Kidney capillary endothelial cell (primary cell): ENCODE measurements at places on chromosomes 5 and 9.

- DNase-seq: no peak
Measured at GRCh38 chr9:132591751-132592314, 9.4 kb downstream of the BARHL1 start.

DNA sequence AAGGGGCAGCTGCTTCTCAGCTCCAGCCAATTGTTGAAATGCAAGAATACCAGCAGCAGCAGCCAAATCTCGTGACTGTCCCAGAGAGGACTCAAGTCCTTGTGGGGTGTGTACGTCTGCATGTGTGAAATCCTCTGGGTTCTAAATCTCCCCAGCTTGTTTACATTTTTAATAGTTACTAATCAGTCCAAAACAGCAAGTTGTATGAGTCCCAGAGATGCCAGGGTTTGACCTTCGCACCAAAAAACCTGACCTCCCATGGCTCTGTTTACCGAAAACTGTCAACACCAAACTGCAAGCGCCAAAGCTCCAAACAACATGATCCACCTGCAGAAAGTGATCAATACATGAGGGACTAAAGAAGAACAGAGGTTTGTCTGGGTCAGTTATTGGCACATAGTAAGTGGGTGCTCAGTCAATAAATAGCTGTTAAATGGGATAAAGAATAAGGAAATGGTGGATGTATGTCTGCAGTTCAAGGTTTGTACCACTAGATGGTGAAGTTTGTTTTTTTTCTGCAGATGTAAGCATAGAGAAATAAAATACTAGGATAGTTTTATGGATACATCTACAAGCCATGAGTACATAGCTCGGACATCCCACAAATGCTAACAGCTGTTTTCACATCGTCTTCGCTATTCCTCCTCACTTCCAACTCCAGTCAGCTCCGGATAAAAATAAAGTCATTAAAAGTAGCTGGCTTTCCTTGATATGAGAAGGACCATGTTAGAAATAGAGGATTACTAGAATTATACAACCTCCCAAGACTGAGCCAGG, 85.3 kb upstream of the ADRB2 start:
- peak; percentile 65 for DNase-seq

DNA sequence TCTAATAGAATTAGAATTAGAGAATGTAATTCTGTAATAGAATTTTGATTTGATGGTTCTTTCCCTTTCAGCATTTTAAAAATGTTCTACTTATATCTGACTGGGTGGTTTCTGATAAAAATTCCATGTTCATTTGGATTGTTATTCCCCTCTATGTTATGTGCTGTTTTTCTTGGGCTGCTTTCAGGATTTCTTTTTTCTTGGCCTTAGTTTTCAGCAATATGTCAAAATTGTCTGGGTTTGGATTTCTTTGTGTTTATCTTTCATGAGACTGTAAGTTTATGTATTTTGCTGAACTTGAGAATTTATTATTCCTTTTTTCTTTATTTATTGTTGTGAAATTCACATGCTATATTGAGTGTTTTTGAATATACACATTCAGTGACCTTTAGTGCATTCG, 189.1 kb downstream of the RANBP17 start:
- no peak for DNase-seq

DNA sequence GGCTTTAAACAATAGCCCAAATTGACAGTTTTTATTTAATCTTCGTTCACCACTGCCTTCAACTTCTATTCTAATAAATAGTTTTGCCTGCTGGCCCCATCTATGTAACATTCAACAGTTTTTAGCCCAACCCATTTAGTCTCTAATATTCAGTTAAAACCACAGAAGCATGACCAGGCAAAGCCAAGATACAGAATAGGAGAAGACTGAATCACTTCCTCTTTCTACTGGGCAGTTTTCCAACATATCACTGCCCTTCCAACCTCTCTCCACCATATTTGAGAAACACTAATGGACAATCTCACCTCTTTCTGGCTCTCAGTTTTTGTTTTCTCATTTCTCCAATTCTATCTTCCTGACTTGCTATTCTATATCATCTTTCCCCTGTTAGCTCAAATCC, 352.9 kb downstream of the DNAH5 start:
- DNase-seq: peak; percentile 40

DNA sequence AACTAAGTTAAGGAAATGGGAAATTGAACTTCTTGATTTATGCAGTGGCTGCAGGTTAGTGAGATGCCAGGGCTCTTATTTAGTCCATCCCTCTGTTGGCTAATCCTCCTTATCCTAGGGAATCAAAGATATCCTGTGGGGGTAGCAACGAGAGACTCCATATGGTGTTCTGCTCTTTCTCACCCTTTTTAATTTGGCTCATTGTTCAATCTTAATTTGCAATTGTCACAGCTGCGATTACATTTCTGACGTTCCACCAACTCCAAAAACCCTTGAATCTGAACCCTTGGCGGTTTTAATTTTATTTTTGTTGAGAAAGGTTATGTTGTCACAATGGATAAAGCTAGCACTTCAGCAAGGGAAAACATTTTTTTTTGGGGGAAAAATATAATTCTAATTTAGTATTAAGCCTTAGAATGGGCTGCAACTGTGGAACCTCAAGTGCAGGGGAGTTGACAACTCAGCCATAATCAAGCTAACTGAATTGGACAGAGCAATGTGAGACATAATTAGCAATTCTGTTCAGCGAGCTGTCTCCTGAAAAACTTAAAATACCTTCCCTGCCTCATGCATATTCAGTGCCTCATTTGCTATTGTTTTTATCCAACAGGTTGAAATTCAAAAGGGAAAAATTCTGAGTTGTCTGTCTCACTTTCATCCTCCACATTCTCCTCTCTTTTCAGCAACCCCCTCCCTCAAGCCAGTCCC, 91.3 kb downstream of the MAT2B start:
- DNase-seq: no peak

DNA sequence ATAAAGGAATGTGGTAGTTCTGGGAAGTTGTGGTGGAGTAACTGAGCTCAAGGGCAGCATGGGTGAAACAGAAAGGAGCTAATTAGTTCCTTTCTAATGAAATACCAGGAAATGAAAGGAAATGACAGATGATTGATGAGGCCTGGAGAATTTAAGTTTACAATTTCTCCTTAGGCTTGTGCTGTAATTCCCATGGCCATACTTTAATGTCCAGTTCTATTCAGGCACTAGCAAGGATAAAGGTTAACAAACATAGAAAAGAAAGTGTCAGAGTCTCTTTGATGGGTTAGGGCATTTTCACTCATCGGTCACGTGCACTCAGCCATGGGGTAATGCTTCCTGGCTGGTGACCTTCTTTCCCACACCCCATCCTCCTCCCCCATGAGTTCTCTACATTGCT, 70.3 kb downstream of the CTSL start:
- DNase-seq: no peak

GRCh38 chr9:99746406-99746805, 75.3 kb upstream of the NR4A3 start:
- DNase-seq: no peak

DNA sequence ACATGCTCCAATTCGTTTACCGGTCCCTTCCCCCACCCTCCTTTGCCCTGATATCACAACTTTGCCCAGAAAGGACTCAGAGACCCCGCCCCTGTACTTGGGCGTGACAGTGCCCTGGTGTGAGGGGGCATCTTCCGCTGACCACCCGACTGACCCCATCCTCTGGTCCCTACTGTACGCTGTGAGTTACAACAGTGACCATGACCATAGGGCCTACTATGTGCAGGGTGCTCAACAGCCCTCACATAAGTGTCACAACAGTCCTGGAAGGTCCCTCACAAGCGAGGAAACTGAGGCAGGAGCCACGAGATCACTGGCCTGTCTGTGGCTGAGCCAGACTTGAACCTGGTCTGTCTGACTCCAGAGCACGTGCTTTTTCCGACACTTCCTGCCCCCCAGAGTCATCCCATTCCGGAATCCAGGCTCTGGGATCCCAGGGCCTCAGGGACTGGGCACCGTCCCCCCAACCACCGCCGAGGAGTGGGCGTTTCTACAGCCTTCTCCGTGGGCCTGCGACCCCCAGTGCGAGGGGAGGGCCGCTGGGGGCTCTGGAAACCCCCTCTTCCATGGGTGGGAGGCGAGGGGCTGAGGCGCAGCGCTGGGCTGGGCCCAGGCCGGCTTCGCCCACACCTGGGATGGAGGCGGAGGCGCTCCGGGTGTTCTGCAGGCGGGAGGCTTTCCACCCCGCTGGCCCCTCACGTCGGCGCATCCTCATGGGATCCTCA, 45.7 kb upstream of the GGTA1 start:
- no peak for DNase-seq

GRCh38 chr9:123716339-123716945, 213.5 kb downstream of the DENND1A start:
- no peak for DNase-seq

DNA sequence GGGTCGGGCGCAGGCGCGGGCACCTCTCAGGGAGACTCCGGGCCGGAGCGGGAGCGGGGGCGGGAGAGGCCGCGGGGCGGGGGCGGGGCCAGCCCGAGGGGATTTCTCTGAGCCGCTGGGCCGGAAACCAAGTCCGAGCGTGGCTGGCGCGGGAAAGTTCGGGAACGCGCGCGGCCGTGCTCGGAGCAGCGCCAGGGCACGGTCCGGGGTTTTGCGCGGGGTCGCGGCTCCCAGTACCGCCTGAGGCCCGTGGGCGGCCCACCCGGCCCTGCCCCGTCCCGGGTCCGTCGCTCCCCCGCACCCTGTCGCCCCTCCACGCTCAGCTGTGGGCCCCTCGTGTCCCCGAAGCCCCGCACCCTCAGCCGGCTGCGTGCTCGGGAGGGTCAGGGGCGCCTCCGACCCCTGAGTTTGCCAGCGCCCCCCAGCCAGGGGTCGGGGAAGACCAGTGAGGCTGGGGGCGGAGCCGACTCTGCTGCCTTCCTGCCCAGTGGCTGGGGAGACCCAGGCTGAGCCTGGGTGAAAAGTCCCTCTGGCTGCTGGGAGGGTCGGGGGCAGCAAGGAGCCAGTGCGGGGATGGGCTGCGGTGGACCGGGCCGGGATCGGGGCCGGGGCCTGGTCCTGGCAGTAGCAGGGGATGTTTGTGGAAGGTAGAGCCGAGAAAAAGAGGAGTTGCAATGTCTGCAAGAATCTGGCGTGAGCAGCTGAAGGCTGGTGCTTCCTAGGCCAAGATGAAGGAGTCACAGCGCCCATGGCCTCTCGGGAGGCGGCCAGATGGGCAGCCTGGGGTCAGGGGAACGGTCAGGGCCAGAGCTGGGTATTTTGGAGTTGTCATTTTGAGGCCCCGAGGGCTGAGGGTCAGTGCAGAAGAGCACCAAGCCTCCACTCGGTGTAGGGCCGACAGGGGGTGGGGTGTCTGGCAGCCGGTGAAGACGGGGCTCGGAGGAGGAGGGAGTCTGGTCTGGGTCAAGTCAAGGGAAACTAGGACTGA, 588 bp downstream of the TRAF2 start:
- peak; percentile 21 for DNase-seq

DNA sequence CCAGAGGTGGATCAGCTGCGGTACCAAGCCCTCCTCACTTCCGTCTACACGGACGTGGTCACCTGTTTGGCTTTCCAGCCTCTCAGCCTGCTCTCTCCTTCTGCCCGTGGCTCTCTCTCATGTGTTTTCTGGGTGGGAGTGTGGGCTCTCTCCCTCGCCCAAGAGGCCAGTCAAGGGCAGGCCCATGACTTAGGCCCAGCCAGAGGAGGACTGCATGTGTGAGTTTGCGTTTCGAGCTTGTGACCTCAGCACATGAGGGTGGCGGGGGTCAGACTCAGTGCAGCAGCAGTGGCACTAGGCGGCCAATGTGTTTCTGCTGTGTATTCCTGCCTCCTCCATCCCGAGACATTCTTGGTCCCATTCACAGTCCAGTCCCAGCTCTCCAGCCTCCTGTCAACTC, 82.5 kb upstream of the SMIM23 start:
- no peak for DNase-seq

DNA sequence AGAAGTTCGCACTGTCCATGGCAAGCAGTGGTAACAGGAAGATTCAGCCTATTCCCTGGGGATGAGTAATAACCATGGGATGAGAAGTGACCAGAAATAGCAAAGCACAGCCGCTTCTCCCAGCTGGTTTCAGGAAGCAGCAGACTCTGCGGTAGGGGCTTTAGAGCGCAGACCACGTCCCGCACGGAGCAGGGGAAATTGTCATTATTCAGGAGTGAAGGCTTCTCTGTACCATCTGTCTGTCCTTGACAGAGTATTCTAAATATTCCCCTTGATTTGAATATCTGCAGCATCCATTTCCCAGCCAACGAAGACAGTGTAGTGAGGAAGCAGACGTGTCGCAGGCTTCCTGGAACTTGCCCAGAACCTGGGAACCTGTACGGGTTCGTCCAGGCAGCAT, 159.6 kb downstream of the NXNL2 start:
- DNase-seq: peak; percentile 7

- DNase-seq: no peak
Measured at GRCh38 chr9:129054163-129054851, 17.9 kb downstream of the MIGA2 start.

DNA sequence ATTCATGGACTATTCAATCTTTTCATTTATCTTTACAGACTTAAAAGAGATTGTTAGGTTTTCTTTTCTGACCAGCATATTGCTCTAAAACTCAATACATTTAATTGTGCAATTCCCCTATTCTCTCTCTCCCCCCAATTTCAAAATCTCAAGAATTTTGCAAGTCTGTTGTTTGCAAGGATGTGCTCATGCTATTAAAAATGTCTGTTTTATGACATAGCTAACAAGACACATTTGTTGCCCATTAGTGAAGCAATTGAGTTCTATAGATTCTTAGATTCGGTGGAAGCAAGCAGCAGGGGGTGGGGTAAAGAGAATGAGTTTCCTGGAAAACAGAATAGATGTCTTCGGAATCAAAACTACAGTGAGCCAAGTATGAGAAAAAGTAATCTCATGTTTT, 8.5 kb upstream of the CSNK1A1 start:
- no peak for DNase-seq

- DNase-seq: no peak
Measured at GRCh38 chr5:3355126-3355525, 240.5 kb upstream of the IRX1 start.

GRCh38 chr5:1262381-1262780, 32.5 kb downstream of the TERT start:
- no peak for DNase-seq

GRCh38 chr5:124648902-124649467, 97.5 kb downstream of the ZNF608 start:
- DNase-seq: no peak

GRCh38 chr9:108694170-108694569, 161.6 kb downstream of the ACTL7B start:
- DNase-seq: no peak

- DNase-seq: no peak
Measured at GRCh38 chr5:110785356-110785755, 46.5 kb downstream of the SLC25A46 start.

DNA sequence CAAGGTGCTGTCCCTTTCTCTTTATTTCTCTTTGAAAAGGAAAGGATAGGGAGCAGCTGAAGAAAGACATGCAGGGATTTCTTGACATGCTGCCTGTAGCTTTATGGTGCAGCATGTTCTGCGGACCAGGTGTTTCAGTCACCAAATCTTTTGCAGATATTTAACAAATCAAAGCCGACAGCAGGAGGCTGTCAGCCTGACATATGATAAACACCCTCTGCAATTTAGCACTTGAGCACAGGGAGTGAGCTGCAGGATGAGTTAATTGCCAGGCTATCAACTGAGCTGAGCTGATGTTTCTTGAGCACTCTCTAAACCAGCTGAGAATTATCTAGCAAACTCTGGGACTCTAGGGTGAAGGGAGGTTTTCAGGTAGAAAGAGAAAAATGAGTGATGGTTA, 212.8 kb upstream of the ATP10B start:
- DNase-seq: no peak

GRCh38 chr5:9337928-9338595, 207.8 kb downstream of the SEMA5A start:
- no peak for DNase-seq

- DNase-seq: no peak
Measured at GRCh38 chr5:32942225-32942989, 231.3 kb downstream of the NPR3 start.

GRCh38 chr9:2657427-2657826, 35.8 kb downstream of the VLDLR start:
- DNase-seq: no peak

GRCh38 chr5:98771382-98772109, 1.9 kb upstream of the RGMB start:
- peak; percentile 89 for DNase-seq
